Epithelial cell of esophagus (primary cell): ENCODE measurements at places on chromosomes 1 and 21.

DNA sequence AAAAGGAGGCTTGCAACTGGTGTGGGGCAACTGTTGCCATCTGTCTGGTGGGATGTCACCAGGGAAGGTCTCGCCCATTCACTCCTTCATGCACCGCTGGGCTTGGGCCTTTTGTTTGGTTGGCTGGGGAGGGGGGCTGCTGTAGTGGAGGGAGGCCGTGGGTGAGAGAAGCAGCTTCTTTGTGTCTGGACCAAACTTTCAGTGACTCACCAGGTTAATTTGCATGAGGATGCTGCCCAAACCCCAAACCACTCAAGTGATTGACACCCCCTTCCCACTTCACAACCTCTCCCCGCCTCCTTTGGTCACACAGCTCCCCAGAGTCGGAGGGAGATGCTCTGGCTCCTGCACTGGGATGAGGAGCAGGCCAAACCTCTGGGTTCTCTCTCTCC is 19.7 kb downstream of the BTG2 start:
- DNase-seq = no peak

- no peak for DNase-seq
Observed at GRCh38 chr1:38194472-38194871, 147.9 kb upstream of the POU3F1 start.

DNA sequence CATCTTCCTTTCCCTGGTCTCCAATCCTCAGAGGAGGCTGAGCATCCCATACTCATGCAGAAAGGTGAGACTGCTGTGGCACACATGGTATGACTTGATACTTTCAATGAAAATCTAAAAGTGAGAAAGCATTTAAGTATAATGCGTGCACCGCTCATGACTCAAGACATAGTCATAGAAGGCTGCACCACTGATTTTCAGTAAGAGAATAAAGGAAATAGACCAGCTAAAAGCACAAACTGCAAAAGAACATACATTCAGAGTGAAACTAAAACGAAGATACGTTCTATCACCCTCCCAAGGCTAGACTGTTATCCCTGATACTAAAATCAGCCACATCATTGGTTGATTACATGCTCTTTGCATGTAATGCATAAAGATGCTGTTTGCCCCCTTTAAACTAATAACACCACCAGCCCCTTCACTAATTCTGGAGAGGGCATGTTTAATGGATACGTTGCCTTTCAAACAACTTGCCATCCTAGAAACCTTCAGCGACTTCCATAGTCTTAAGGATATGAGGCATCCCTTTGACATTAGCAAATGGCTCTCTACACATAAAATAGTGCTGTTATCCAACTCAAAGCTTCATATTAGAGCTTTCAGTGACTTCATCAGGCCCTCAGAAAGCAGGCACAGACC is 2.1 kb downstream of the PLD5 start:
- DNase-seq = peak; percentile 66

DNA sequence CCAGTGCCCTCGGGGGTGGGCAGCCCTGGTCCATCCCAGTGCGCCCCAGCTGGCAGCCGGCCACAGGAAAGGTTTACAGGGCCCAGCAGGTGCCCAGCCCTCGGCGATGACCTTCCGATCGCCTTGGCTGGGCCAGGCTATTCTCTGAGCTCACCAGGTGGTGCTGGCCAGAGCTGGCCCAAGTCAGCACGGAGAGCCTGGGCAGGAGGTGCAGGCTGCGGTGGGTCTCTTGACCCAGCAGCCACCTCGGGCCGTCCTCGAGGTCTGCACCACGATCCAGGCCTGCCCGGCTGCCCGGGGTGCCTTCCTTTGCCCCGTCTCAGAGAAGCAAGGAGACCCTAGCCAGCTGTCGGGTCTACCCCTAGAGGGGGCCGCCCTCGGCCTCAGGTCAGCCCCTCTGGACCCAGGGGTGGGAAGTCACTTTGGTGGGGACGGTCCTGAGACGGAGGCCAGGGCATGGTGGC is 370 bp downstream of the PERM1 start:
- DNase-seq = no peak

- DNase-seq = no peak
Observed at GRCh38 chr21:42189860-42190485, 29.0 kb upstream of the ABCG1 start.

DNA sequence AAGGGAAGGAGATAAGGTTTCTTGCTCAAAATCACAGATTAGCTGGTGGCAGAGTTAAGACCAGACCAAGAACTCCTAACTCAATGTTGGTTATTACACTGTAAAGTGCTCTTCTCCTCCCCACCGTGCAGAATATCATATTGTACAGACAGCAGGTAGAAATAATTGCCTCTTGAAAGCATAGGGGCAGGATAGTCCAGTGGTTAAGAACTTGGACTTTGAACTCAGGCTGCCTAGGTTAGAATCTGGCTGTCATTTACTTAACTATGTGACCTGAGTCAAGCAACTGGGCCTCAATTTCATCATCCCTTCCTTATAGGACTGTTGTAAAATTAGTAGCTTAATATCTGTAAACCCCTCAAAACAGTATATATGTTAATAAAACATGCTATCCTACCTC is 114.9 kb upstream of the HIVEP3 start:
- no peak for DNase-seq

- DNase-seq = no peak
Observed at GRCh38 chr1:78591971-78592370, 28.3 kb upstream of the IFI44L start.

DNA sequence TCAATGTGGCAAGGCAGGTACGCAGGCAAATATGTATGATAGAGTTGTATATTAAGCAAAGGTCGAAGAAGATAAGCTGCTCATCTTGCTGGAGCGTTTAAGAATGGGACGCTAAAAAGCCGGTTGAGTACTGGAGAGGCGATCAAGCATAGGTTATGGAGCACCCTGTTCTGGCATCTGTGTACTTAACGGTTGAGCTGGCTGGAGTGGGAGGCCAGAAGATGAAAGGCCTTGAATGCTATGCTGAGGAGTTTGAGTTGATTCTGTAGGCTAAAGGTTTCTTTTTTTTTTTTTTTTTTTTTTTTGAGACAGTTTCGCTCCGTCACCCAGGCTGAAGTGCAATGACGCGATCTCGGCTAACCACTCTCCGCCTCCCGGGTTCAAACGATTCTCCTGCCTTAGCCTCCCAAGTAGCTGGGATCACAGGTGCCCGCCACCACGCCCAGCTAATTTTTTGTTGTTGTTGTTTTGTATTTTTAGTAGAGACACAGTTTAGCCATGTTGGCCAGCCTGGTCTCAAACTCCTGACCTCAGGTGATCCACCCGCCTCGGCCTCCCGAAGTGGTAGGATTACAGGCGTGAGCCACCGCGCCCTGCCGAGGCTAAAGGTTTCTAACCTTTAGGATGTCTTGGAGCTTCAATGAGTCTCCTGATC is 850 bp upstream of the KHDC4 start:
- DNase-seq = no peak
